DMS79 treated with DMSO at 0.1 percent for 48 hours (cell line): ENCODE measurements at places on chromosomes 12 and 14.
A peak's percentile ranks its signal among the peaks of the same experiment; 100 is the strongest.

GRCh38 chr12:83075471-83075870, 388.8 kb downstream of the TMTC2 start:
- no peak for DNase-seq

GRCh38 chr12:54398995-54399793, 14.7 kb upstream of the ZNF385A start:
- peak; percentile 3 for DNase-seq

GRCh38 chr14:102524451-102525218, 15.1 kb upstream of the ANKRD9 start:
- peak; percentile 100 for DNase-seq

DNA sequence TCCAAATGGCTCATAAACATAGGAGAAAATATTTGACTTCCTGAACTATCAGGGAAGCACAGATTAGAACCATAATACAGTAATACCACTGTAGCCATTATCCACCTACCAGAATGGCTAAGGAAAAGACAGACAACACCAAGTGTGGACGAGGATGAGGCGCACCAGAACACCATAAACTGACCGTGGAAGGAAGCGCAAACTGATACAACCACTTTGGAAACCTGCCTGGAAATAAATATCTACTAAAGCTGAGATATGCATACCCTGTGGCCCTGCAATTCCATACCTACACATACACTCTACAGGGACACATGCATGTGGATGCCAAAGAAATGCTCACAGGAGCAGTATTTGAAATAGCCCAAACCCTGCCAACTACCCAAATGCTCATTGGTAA, 60.3 kb downstream of the RBM19 start:
- DNase-seq = no peak

- DNase-seq = no peak
Observed at GRCh38 chr14:61726778-61727658, 31.7 kb downstream of the HIF1A start.

- no peak for DNase-seq
Observed at GRCh38 chr12:39646963-39647362, 27.4 kb upstream of the ABCD2 start.

DNA sequence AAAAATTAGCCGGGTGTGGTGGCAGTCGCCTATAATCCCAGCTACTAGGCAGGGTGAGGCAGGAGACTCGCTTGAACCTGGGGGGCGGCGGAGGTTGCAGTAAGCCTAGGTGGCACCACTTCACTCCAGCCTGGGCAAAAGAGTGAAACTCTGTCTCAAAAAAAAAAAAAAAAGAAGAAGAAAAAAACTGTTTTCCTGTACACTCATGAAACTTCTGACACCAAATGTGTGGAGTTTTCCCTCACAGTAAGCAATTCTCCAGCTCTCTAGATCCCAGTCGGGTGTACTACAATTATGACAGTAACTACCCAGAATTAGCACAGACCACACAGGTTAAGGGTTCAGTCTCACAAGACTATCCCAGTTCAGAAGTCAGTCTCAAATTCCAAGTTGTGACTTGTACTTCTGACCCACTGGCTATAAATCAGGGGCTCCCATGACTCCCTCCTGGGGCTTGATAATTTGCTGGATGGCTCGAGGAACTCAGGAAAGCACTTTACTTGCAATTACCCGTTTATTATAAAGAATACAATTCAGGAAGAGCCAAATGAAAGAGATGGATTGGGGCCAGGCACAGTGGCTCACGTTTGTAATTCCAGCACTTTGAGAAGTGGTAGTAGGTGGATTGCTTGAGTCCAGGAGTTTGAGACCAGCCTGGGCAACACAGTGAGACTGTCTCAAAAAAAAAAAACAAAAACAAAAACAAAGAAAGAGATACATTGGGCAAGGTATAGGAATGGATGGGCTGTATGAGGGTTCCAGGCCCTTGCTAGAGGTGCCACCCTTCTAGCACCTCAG, 12.4 kb upstream of the ARF6 start:
- peak; percentile 85 for DNase-seq

GRCh38 chr12:24719293-24719721, 229.6 kb downstream of the BCAT1 start:
- no peak for DNase-seq

DNA sequence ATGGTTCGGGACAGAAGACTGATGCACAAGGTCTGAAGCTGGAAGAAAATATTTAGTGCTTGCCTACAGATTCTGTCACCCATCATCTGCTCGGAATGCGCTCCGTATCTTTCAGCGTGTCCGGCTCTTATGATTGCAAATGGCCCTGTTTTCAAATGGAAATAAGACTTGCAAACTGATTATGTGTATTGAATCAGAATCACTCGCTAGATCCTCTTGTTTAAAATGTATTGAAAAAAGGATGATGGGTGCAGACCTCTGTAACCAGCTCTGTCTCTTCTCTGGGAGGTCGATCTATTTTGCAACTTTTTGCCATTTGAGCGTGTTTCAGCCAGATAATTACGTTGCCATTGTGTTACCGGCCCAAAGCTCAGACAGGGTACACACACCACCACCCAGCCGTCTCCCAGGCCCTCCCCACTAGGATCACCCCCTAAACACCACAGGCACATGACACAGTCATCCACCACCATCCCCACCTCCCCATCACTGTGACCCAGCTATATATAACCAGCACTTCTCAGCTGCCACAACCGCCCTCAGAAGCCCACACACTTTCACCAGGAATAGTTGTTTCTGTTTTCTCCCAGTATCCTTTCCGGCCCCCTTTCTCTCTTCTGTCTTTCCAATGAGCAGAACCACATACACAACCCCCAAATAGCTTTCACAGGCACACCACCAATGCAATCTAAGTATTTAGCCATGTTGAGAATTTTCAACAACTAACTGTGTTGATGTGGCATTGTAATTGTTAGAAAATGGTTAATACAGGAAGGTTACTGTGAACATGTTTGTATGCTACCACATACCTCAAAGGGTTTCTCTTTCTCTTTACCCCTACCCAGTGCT, 10.7 kb downstream of the NKX2-1 start:
- DNase-seq = peak; percentile 90

- DNase-seq = peak; percentile 63
Observed at GRCh38 chr12:113134521-113134951, 1.0 kb downstream of the RASAL1 start.

GRCh38 chr14:64761441-64762043, 57.3 kb downstream of the PLEKHG3 start:
- peak; percentile 99 for DNase-seq

DNA sequence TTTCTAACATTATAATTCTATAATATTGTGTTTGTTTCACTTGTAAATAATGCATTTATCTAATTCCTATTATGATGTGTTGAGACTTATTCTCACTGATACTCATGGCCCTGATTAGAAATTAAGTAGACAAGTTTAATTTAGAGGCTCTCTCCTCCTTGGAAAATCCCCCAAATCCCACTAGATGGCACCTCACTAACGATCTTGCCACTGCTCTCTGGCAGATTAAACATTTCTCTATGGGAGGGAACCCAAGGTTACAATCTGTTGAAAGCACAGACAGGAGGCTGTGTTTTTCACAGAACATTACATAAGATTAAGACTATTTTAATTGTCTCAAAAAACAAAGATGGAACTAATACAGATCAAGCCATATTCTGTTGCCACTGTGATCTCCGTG, 318.7 kb downstream of the LRFN5 start:
- no peak for DNase-seq
